ENCODE measurements at places on chromosomes 6 and 20.

- DNase-seq: no peak
Observed at GRCh38 chr6:11609324-11610071, 71.9 kb downstream of the TMEM170B start.

DNA sequence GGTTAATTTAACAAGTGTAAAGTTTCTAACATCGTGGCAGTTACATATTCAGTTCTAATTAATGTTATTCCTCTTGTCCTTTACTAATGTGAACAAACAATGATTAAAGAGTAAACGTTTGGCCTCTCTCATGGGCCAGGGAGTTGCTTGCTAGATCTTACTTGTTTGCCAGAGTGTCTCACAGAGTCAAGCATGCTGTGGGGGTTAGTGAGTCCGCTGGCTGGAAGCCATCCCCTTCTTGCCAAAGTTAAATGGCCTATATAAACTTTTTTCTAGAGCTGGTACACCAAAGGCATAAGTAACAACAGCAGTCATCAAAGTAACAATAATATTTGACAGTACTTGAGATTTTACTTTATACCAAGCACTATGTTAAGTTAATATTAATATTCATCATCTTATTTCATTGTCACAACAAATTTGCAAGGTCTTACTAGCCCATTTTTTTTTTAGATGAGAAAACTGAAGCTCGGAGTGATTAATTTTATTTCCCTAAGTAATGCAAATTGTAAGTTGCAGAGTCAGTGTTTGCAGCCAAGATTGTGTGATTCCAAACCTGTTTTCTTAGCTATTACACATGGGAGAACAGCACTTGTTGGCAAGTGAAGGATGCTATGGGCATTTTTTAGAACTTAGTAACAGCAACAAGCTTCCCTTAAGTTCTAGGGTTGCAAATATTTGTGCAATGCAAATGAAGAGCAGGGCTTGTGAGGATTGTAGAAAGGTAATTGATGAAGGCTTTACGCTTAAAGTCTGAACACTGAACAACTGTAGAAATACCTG lies 224.5 kb downstream of the RFPL4B start:
- DNase-seq: no peak

DNA sequence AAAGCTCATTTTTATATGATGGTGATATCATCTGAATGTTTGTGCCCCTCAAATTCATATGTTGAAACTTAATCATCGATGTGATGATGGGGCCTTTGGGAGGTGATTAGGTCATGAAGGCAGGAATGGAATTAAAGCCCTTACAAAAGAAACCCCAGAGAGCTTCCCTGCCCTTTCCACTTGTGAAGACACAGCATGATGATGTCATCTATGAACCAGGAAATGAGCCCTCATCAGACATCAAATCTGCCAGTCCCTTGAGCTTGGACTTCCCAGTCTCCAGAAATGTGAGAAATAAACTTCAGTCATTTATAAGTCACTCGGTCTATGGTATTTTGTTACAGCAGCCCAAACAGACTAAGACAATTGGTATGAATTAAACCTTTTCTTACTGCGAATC lies 153.1 kb downstream of the MYB start:
- no peak for DNase-seq

GRCh38 chr6:158437571-158437970 lies 122.3 kb upstream of the TMEM181 start:
- DNase-seq: no peak

GRCh38 chr6:14210663-14211561 lies 93.3 kb downstream of the CD83 start:
- peak; percentile 89 for DNase-seq

DNA sequence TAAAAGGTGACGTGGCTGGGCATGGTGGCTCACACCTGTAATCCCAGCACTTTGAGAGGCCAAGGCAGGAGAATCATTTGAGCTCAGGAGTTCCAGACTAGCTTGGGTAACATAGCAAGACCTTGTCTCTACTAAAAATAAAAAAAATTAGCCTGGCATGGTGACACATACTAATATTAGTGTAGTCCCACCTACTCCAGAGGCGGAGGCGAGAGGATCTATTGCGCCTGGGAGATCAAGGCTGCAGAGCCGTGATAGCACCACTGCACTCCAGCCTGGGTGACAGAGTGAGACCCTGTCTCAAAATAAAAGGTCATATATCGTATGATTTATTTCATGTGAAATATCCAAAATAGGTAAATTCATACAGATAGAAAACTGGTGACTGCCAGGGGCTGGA lies 132.5 kb downstream of the SLC16A10 start:
- DNase-seq: no peak

DNA sequence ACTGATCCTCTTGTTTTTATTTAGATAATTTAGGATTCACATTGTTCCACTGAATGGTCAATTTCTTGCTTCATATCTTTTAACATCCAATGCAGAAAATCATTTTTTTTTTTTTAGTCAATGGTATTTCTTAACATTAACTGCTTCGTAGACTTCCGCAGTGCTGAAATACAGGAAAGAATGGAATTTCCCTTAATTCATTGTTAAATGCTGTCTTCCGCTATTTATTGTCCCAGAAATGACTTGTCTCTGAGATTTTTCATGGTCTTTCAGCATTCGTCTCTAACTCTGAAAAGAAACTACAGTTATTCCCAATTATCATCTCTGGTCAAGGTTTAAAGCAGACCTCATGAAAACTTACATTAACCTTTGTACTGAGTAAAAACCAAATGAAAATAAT lies 1029.1 kb upstream of the MANEA start:
- no peak for DNase-seq

DNA sequence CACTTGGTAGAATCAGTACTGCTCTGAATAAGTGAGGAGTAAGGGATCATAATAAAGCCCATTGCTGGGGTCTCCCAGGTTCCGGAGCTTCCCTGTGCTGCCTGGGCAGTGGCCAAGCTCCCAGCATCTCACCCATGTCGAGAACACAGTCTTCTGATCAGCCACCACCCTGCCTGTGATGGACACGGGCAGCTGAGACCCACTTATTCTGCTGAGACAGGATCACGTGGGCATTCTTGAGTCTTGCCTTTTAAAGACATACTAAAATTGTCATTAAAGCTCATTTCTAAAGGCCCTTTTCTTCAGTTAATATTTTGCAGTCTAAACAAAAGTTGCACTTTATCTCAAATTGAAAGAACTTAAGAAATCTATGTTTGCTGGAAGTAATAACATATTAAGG lies 42.7 kb upstream of the SLC22A2 start:
- DNase-seq: no peak

DNA sequence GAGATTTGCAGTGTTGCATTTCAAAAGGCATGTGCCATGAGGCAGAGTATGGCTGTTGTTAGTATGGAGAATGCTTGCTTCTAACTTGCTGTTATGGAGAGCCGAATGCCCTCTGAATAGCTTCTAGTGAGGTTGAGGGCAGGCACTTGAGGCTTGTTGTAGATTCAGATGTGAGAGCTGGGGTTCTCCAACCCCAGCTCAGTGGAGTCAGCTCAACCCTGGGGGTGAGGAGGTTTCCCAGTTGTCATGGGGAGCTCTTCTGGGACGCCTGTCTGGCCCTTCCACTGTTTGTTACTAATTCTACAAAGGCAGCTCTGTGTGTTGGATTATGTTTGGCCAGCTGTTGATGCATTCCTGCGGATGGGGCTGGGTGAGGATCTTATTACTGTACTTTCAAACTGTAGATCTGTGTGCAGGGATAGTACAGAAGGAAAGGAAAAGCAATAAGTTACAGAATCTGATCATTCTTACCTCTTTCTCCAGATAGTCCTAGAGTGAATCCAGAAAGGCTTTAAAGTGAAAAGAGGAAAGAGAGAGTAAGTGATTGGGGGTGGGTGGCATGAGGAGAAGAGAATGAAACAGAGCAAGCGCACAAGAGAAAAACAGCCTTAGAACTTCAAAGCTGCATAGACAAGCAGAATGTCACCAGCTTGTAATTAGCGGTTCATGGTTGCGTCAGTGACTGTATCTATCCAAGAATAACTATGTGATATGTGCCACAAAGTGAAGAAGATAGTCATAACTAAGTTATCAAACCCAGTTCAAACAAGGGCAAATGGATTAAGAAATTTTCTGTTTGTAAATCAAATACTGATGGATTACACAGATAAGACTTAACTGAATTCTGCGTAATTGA lies 148.7 kb downstream of the PRL start:
- no peak for DNase-seq

Data from GDM1 (cell line).